AG09319 (cell line): ENCODE measurements at places on chromosomes 2 and 18.
A peak's percentile ranks its signal among the peaks of the same experiment; 100 is the strongest.

- DNase-seq, result no peak
Observed at GRCh38 chr18:9738266-9738969, 30.3 kb downstream of the RAB31 start.

- DNase-seq, result no peak
Observed at GRCh38 chr2:188285774-188286173, 5.9 kb upstream of the GULP1 start.

GRCh38 chr2:199738727-199739412, 112.1 kb downstream of the FTCDNL1 start:
- peak; percentile 32 for DNase-seq

DNA sequence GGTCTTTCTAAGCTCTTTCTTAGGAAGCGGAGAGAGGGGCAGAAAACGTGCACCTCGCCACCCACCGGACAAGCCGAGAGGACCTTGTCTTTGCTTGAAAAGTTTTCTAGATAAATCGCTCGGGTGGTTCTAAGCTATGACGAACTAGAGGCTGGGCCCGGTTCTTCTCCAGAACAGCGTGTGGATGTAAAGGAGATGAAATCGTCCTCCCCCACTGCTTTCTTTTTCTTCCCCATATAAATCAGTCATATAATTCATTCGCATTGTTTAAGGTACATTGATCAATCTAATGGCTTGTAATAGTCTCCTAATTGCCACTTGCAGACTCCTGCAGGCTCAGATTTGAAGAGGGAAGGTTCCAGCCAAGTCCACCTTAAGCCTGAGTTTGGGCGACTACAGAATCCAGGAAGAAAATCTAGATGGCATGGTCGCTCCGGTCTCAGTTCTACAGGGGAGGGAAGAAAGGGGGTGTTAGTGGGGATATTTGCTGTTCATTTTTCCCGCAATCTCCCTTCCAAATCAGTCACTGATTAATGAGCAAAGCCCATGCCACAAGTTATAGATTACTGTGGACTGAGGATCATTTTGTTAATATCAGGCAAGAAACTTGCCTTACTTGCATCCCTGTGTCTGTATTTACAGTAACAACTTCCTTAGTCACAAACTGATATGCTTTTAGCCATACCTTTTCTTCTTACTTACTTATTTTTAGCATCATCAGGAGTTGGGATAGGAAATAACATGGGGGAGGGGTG, 5.6 kb upstream of the SP9 start:
- no peak for DNase-seq

DNA sequence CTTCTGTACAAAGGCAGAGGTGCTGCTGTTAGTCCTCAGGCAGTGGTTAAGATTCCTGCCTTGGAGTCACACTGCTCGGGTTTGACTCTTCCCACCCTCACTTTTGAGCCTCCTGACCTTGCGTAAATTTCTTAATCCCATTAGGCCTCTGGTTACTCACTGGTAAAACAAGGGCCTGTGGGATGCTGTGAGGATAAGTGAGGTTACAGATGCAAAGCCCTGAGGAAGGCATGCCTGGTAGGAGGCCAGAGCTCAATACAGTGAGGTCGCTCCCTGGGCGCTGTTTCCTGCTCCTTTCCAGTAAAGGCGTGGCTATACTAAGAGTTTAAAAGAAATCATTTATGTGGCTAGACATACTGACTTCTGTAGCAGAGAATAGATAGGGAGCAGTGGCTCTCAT, 127.5 kb upstream of the TMEM200C start:
- DNase-seq, result no peak

- no peak for DNase-seq
Observed at GRCh38 chr2:132824716-132825115, 154.7 kb upstream of the LYPD1 start.

- no peak for DNase-seq
Observed at GRCh38 chr18:22739061-22739642, 194.0 kb upstream of the RBBP8 start.

DNA sequence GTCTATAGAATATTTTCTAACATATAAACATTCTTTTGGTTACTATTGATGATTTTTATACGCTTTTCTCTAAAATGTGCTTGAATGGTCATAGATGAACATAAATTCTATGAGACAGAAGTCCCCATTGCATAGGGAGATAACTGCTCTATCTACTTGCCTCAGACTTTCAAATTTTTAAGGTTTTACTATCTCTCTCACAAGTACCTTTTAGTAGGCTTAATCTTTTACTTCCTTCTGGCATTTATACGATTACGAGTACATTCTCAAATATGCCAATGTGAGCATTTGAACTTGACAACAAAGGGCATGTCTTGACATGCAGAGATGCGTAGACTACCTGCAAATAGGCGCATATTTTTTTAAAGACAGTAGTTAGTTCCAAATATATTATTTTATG, 935.9 kb upstream of the LRATD1 start:
- DNase-seq, result no peak

- peak; percentile 53 for DNase-seq
Observed at GRCh38 chr18:39647627-39648534, 2082.3 kb upstream of the CELF4 start.

DNA sequence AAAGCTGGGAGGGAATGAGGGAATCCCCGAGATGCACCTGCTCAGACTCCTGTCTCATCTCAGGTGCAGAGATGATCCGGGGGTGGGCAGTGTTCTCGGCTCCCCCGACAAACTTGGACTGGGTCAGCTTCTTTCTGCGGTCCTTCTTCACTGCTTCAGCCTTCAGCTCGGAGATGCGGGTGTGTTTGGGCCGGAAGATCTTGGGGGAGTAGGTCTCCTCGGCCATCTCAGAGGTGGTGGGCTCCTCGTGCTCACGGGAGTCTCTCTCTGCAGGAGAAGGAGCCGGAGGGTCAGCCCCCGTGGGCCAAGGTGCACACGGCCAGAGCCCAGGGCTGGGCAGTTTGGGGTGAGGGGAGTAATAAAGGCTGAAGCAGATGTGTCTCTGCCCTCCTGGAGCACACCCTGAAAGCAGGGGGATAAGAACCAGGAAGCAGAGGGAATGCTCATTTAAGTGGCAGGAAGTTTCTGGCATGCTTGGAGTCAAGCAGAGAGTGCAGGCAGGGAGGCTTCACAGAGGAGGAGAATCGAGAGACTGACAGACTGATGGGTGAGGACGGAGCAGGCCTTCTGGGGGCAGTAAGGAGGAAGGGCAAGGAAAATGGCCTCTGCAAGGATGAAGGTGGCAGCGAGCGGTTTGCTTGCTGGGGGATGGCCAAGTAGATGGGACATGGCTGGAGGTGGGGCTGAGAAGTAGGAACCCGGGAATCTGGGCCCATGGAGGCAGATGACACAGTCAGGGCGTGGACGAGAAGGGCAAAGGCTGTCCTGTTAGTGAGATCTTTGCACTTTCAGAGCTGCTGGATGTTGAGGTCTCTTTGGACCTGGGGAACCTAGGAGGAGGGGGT, 16.3 kb downstream of the IGFBP5 start:
- no peak for DNase-seq

GRCh38 chr2:229943770-229944449, 21.6 kb downstream of the FBXO36 start:
- DNase-seq, result no peak

- no peak for DNase-seq
Observed at GRCh38 chr18:46331316-46331715, 227.1 kb downstream of the HAUS1 start.

- DNase-seq, result no peak
Observed at GRCh38 chr2:170905864-170906263, 23.2 kb upstream of the GORASP2 start.

GRCh38 chr2:151570191-151570590, 160.5 kb downstream of the RIF1 start:
- no peak for DNase-seq

GRCh38 chr2:25103287-25103871, 61.5 kb downstream of the EFR3B start:
- peak; percentile 52 for DNase-seq

DNA sequence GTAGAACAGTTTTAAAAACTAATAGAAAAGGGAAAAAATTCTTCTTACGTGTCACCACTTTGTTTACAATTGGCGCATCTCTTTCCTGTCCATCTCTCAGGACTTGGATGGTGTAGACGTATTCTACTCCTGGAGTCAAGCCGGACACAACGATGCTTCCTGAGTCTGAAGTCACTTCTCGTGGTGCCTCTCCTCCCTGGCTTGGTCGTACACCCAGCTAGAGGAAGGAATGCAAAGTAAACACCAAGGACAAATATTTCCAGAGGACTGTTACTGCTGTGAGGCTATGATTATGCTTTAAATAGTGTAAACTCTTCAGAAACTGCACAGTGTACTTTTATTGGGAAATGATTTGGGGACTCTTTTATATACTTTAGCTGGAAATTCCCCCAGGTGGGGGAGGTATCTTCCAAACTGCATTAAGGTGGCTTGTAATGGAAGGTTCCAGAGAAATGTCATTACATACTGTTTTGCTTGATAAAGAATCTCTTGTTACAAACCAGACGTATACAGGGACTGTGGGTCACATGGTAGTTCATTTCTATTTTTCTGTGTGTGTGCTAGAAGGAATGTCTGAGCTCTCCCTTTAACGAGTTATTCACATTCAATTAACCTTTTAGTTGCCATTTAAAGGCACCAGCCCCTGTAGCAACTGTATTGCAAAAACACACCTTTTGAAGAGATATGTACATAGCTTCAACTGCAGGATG, 38.1 kb downstream of the FN1 start:
- DNase-seq, result no peak

- no peak for DNase-seq
Observed at GRCh38 chr2:70854411-70854810, 18.8 kb upstream of the CD207 start.

DNA sequence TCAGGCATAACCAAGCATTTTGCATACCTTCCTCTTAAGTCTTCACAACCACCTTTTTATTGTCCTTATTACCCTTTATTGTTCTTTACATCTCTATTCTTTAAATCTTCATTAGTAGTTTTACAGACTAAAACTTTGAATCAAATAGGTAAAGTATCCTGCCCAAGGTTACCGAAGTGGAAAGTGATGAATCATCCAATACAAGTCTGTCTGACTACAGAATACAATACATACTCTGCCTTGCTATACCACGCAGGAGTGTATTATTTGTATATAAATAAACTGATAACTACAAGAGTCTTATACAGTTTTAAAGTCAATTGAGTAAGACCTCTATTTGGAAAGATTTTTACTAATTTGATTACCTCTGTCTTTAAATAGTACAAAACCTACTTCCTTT, 196.0 kb downstream of the ZEB2 start:
- no peak for DNase-seq

DNA sequence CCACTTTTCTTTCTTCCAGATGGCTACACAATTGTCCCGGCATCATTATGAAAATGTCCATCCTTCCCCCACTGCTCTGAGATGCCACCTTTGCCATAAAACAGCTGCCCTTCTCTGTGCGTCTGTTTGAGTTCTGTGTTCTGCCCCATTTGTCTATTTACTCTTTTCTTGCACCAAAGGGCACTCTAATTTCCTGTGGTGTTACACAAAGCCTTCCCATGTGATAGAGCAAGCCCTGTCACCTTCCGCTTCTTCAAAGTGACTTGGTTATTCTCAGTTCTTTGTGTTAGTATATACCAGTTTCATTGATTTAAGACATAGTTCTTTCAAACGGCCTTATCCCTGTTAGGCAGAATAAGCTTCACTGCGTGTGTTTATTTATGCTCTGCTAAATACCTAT, 84.1 kb downstream of the FBXO15 start:
- no peak for DNase-seq

- no peak for DNase-seq
Observed at GRCh38 chr2:177078416-177078815, 134.2 kb upstream of the HNRNPA3 start.

GRCh38 chr2:27138111-27138510, 1.1 kb downstream of the PRR30 start:
- no peak for DNase-seq

GRCh38 chr2:96899413-96899741, 29.5 kb upstream of the SEMA4C start:
- no peak for DNase-seq

DNA sequence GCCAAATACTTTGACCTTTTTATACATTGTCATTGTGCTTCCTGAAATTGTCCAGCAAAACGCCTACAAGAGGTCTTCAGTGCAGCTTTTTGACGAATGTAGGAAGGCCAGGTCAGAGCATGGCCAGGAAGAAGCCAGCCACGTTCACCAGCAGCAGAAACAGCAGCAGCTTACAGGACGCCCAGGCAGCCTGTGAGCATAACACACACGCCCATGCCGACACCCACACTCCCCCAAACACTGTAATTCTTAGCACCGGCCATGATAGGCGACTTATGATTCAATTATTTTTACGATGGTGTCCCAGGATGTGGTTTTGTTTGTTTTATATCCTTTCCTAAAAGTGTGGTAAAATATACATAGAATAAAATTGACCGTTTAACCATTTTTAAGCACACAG, 249.1 kb upstream of the SALL3 start:
- DNase-seq, result no peak

- no peak for DNase-seq
Observed at GRCh38 chr2:216320852-216321251, 51.4 kb downstream of the MARCHF4 start.

DNA sequence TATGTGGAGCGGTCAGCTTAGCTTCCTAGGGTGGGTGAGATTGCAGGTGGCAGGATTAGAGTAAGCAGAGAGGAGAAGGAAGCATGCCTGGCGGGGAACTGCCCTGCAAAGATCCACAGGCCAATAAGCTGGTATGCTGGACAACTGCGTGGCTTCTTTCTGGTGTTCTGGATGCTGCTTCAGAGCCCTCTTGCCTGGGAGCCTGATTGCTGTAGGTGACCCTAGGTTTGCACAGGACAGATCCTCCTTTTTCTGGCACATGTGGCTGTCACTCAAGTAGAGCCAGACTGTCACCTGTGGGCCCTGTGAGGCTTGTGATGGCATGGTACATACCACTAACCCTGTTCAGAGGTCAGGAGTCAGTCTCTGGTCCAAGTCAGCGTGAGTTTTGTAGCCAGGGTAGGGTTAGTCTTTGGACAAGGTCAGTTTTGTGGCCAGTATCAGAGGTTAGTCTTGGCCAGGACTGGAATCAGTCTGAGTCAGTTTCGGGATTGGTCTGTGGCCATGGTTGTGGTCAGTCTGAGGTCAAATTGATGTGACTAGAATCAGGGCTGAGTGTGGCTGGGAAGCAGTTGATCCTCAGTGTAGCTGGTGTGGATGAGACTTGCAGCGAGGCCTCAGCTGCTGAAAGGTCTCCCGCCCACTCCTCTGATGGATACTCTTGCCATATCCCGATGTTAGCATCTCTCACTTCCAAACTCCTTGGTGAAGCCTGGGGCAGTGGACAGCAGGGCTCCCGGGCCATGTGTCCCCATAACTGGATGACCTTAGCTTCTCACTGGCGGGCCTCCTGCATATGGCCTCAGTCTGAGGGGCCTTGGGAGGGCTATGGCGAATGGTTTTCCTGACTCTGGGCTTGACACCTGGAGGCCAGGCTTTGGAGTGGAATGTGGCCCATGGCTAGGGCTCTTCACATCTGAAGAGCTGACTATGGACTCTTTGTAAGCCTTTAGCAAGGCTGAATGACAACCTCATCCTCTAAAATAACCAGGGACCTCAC, 260.5 kb downstream of the DYSF start:
- no peak for DNase-seq

- no peak for DNase-seq
Observed at GRCh38 chr2:232551250-232551638, 755 bp downstream of the EIF4E2 start.

DNA sequence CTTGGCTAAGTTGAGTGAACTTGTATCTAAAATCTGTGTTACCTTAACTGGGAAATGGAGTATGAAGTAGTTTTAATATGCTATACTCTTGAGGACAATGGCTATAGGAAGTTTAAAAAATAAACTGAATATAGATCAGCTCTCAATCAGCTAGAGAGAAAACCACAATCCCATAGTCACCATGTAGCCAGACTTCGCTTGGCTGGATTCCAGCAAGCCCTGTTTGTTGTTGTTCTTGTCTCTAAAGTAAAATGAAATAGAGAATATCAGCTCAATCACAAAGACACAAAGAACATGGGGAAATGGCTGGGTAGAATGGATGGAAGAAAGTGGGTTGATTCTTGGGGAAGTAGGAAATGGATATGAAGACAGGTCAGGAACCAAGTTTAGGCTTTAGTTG, 234.9 kb downstream of the PHLPP1 start:
- DNase-seq, result no peak
